ENCODE measurements at places on chromosomes 11 and 22.

DNA sequence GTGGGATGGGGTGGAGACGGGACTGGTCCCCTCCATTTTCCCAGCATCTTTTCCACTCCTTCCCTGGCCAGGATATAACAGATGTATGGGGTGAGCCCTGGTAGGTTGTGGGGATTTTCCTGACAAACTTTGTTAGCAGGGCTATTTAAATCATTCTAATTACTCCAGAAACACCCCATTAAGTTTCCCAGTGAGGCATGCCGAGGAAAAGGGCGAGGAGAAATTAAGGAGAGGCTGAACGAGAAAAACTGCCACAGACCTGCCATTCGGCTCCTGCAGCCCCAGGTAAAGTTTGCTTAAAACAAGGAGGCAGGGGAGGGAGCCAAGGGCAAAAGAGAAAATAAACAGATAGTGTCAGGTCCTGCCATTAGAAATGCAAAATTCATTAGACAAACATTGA, 428.2 kb downstream of the BUD13 start:
- DNase-seq: no peak

- no peak for DNase-seq
Observed at GRCh38 chr11:130243816-130244215, 70.9 kb downstream of the ZBTB44 start.

DNA sequence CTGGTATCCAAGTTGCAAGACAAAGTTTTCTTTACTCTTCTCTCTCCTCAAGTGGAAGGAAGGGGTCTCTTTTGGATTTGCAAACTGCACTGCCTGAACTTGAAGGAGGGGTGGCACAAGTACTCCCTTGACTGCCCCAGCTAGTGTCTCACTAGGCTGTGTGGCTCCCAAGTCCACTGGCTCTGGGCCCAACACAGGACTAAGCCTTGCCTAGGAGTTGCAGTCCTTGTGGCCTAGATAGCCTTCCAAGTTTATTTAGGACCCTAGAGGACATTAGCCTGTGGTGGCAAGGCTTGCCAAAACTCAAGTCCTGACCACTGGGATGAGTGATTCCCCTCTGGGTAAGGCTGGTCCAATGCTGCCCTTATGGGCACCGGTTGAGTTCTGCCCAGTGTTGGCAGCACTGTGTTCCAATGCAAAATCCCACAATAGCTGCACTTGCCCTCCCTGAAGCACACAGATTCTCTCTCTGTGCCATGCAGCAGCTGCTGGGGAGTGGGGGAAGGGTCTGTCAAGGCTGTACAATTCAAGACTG, 10.2 kb upstream of the WEE1 start:
- no peak for DNase-seq

- no peak for DNase-seq
Observed at GRCh38 chr11:65822776-65823528, 10.8 kb upstream of the SNX32 start.

DNA sequence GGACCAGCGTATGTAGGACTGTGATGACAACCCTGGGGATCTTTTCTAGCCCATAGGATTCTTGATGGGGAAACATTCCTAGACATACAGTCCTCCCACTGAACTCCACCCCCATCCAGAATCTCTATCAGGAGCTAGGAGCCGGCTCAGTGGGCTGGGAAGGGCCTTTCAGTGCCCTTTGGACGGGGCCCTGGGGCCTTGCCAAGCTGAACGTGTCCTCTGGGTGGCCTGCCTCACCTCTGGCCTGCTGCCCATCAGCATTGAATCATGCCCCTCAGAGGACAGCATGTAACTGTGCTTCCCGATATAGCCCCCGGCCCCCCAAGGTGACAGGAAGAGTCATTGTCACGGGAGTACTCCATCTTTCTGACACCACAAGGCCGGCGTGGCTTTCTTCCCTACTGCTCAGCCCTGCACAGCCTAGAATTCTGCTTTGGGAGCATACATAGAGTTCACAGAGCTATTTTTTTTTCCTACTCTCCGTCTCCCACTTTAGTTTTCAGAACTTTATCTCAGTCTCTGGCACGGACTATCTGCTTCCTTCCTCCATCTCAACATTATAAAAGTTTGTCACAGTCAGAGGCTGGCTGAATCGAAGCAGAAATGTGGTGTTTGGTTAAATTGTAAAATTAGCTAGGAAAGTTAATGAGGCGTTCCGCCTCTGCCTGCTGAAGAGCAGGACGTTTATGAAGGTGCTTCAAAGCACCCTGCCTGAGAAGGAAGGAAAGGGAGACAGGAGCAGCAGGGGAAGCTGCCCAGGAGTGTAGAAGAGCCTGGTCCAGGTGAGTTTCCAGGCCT, 111.9 kb downstream of the ZBTB16 start:
- DNase-seq: no peak

GRCh38 chr11:71931245-71931602, 2.4 kb downstream of the RNF121 start:
- no peak for DNase-seq
